GM20000 (cell line): ENCODE measurements at places on chromosomes 7 and 10.

DNA sequence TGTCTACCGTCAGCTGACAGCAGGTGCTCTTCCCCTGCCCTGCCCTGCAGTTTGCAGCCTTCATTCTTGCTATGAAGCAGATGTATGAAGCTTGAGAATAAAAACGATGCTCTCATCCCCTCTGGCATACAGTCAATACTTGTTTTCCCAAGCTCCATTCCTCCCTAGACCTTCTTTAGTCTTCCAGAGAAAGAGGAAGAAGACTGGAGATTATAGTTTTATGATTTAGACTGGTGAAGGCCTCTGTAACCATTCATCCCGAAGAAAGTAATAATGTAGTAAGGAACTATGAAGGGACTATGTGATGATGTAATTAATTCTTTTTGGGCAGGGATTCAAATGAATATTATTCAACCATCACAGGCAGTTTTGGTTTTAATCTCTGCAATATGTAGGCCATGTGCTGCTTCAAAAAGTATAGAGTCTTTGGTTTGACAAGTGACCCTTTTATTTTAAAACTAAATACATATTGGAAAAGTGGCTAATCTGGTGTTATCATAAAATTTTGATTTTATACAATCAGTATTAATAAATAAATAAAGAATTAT, 242.4 kb upstream of the KIAA1217 start:
- DNase-seq, result no peak

GRCh38 chr10:61448841-61449600, 4.2 kb downstream of the TMEM26 start:
- no peak for DNase-seq

GRCh38 chr10:91700788-91701444, 68.0 kb upstream of the PPP1R3C start:
- DNase-seq, result no peak

- DNase-seq, result no peak
Observed at GRCh38 chr10:56139405-56139804, 221.7 kb downstream of the ZWINT start.

DNA sequence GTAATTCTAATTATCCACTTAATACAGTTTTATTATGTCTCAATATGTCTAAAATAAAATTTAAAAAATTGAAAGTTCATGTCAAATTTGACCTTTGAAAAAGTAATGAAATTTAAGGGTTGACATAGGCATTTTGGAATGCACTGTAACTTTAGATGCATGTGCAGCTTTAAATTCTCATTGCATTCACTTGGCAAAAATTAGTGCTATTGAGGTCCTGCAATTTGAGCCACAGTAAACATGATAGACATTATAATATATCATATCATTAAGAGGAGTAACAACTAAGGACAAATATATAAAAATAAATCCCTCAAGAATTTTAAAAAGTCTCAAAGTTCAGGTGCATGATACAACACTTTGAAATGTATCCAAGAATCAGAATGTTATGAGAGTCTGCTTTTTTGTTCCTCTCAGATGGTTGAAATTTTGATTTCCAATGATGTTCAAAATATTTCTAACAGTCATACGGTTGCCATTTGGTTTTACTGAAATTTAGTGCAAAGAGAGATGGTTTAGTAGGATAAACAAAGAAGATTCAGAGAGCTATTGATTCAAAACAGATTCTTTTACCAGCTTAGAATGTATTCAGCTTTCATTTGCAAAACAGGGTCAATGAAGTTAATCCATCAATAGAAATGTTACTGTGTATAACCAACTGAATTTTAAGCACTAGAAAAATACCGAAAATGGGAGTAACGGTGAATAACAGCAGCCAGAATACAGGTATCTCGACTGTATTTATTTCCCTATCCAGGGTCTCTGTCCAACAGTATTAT, 71.8 kb downstream of the SEMA3A start:
- no peak for DNase-seq

GRCh38 chr10:61998937-61999336, 97.4 kb downstream of the ARID5B start:
- DNase-seq, result no peak

- DNase-seq, result no peak
Observed at GRCh38 chr7:19239951-19240350, 94.7 kb upstream of the FERD3L start.

- no peak for DNase-seq
Observed at GRCh38 chr10:69768386-69768785, 33.3 kb upstream of the COL13A1 start.

GRCh38 chr10:12971001-12971788, 30.3 kb downstream of the CCDC3 start:
- DNase-seq, result no peak

DNA sequence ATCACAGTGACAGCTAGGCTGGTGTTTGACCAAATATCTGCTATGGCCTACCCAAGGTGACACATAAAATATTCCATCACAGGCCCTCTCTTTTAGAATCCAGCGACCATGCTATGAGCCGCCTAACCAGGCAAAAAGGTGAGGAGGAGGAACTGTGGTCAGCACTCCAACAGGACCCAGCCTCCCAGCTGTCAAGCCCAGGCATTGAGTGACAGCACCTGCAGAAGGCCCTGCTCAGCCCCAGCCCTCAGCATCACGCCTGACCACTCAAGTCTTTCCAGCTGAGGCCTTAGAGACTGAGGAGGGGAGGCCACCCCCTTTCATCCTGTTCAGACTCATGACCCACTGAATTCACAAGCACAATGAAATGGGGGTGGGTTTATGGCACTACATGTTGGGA, 43.0 kb downstream of the CXCL12 start:
- DNase-seq, result no peak

DNA sequence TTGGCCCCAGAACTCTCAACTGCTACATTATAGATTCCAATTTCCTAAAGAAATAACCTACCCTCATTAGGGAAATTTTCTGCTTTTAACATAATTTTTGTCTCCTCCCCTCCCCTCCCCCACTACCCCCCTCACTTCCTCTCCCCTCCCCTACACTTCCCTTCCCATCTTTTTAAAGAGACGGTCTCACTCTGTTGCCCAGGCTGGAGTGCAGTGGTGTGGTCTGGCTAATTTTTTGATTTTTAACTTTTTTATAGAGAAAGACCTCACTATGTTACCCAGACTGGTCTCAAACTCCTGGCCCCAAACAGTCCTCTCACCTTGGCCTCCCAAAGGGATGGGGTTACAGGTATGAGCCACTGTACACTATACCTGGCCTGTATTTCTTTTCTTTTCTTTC, 30.5 kb upstream of the C1GALT1 start:
- no peak for DNase-seq

DNA sequence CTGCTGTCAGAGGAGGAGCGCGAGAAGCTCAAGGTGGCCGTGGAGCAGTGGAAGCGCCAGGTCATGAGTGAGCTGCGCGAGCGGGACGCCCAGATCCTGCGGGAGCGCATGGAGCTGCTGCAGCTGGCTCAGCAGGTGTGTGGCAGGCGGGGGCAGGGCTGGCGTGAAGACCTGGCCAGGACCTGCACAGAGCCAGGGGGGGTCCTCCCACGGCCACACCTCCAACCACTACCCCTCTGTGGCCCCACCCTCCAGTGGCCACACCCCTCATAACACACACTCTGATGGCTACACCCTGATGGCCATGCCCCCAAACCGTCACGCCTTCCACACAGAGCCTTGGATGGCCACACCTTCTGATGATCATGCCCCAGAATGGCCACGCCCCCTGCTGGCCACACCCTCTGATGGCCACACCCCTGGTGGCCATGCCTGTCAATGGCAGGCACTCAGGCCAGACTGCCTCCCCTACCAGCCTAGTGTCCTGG, 23.4 kb upstream of the DPYSL4 start:
- DNase-seq, result peak; percentile 73

GRCh38 chr10:13701157-13701919, 114.6 kb downstream of the PRPF18 start:
- no peak for DNase-seq

- DNase-seq, result no peak
Observed at GRCh38 chr7:9603291-9603690, 1169.9 kb downstream of the NXPH1 start.

- DNase-seq, result no peak
Observed at GRCh38 chr7:41570766-41571165, 132.1 kb downstream of the INHBA start.

GRCh38 chr7:26346611-26347203, 55.0 kb downstream of the SNX10 start:
- DNase-seq, result no peak

DNA sequence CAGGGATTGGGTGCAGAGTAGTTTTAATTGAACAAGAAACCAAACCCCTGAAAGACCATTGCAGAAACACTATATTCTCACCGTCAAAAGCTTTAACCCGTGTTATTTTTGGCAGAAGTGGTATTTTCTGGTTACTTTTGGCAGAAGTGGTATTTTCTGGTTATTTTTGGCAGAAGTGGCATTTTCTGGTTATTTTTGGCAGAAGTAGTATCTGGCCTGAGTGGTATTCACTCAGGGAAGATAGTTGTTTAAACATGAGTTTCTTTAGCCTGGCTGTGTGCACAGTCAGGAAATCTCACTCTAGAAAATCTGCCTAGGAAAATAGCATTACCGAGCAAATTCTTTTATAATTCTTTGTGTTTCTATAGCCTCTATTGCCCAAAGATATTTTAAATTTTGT, 322.7 kb downstream of the GFRA1 start:
- DNase-seq, result no peak

DNA sequence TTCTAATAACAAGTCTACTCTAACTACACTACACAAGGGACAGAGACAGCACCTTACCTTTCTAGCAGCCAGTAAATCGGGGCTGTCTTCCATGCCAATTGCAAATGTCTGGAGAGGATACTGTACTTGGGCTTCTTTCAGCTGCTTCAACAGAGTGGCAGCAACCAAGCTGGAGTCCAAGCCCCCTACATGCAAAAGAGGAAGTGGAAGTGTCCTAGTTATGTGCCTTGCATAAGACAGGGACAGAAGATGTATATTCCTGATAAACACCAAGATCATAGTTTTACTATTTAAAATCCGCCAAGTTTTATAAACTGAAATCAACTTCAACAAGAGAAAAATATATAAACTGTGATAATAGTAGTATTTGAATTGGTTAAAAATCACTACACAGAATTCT, 14.0 kb downstream of the ASNS start:
- no peak for DNase-seq

DNA sequence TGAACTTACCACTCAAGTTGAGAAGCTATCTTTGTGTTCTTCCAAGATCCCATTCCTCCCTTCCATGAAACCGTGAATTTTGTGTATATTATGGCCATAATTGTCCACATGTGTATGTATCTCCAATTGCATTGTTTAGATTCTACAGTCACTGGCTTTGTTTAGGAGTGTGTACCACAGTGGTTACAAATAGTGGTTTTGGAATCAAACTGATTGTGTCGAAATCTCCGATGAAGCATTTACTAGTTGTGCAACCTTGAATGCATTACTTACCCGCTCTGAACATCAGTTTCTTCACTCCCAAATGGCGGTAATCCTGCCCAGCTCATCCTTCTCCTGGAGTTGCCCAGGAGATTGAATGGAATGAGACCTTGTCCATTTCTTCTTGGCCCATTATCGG, 145.0 kb upstream of the ZNF32 start:
- DNase-seq, result no peak

DNA sequence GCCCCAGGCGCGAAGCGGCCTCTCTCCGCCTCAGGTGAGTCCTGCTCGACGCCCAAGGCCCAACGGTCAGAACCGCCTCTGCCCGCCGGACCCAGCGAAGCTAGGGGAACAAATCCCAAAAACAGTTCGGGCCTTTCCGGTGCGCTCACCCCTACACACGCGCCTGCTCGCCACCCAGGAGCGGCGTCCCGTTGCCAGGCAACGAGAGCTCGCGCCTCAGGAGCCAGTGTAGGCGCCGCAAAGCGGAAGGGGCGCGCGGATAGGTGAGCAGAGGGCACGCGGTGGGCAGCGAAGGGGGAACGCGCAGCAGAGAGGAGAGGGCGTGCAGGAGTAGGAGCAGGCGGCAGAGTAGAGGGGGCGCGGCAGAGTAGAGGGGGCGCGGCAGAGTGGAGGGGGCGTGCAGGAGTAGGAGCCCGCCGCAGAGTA, at the start of the genes DYDC1 and DYDC2:
Gene DYDC1, minus strand, starts transcription at position 193 of the 426 bp plus-strand sequence. CDS start 4,154 bp downstream, outside the sequence.
Gene DYDC2, plus strand, starts transcription at position 219 of the 426 bp plus-strand sequence. CDS start 5,663 bp downstream, outside the sequence.
- DNase-seq, result peak; percentile 45

DNA sequence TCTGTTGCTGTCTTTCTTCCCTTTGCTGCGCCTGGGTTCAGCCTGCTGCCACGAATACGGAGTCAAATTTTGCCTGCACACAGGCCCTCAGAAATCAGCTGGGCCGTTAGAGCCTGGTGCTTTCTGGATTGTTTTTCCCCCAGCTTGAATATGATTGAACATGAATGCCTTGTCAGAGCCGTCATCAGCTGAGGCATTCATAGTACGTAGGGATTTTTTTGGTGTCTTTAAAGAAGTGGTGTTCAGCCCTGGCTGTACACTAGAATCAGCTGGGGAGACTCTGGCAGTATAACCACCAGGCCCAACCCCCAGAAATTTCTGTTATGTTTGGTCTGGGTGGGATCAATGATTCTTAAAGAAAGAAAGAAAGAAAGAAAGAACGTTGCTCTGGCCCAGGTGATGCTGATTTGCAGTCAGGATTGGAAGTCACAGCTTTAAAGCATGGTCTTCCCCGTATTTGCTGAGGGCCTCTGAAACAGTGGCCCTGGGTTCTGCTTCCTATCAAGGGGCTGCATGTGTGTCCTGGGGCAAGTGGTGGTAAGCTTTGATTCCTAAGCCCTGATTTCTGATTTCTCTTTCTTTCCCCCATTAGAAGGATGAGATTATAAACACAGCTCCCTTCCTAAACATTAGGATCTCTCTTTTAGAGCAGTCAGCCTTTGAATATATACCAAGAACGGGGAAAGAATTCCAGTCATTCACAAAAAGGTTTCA, 24.7 kb downstream of the NUB1 start:
- no peak for DNase-seq

- DNase-seq, result peak; percentile 37
Observed at GRCh38 chr7:16646472-16647072, 591 bp downstream of the BZW2 start.

DNA sequence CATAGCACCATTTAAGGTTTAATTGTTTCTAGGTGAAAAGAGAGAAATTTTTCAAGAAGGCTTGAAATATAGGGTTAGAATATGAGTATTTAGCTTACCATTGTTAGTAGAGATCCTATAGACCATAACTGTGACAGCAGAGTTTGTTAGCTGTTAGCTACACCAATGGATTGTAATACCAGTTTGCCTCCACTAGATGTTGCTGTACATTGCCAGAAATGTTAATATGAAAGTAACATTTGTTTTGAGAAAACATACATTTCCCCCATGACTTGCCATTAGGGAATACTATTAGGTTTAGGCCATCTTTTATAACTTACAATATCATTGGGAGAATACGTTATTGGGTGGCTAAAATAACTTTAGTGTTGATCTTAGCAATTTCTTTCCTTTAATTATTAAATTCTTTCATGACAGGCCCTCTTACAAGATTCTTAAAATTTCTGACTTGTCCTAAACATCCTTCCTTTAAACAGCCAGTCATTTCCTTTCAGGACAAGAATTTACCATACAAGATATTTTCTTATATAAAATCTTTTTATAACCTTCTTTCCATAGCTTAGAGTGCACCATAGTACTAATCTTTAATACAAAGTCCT, 39.5 kb downstream of the ZNF117 start:
- peak; percentile 72 for DNase-seq
